ENCODE measurements at places on chromosomes 13 and 19.

DNA sequence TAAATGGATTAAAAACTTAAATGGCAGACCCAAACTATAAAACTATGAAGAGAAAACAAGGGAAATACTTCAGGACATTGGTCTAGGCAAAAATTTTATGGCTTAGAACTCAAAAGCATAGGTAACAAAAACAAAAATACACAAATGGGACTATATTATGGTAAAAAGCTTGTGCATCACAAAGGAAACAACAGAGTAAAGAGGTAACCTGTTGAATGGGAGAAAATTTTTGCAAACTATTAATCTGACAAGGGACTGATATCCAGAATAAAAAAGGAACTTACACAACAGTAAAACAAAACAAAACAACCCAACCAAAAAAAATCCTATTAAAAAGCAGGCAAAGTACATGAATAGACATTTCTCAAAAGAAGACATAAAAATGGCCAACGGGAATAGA lies 9.3 kb upstream of the ZNF546 start:
- no peaks in the 10 kb centered on the region for H3K4me1 ChIP-seq
- H3K36me3 ChIP-seq = peaks cover under 1% of the 10 kb centered on the region
- H3K27ac ChIP-seq = no peak overlapping the region
- H3K27me3 ChIP-seq = no peaks in the 10 kb centered on the region

DNA sequence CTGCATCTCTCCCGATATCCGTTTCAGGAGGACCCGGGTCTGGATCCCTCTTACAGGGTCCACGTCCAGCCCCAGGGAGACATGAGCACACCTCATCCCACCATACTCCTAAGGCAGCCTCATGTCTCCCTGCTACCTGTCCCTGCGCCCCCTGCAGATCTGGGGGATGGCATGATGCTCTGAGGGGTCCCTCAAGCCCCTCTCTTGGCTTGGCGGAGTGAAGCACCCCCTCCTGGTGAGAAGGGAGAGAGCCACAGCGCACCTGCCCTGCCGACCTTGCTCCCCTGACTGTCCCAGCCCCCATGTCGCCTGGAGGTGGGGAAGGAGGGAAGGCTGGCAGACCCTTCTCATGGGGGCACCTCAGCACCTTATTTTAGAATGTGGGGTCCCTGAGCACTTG lies 21.5 kb upstream of the ARHGEF7 start:
- DNase-seq = no peak
- no peaks in the 10 kb centered on the region for H3K36me3 ChIP-seq
- no peaks in the 10 kb centered on the region for H3K4me1 ChIP-seq
- no peak overlapping the region for H3K4me3 ChIP-seq
- no peaks in the 10 kb centered on the region for H3K27me3 ChIP-seq

- H3K36me3 ChIP-seq = no peaks in the 10 kb centered on the region
- peaks cover 6% of the 10 kb centered on the region for H3K4me1 ChIP-seq
- H3K4me3 ChIP-seq = no peak overlapping the region
- no peak for DNase-seq
- H3K27ac ChIP-seq = no peak overlapping the region
- H3K27me3 ChIP-seq = no peaks in the 10 kb centered on the region
These were observed 138.8 kb upstream of the ZNF536 start for GRCh38 chr19:30233375-30233774.

- H3K36me3 ChIP-seq = no peaks in the 10 kb centered on the region
- no peak for DNase-seq
- no peak overlapping the region for H3K4me3 ChIP-seq
These were observed 333.9 kb downstream of the MYO16 start for GRCh38 chr13:108963276-108963810.

DNA sequence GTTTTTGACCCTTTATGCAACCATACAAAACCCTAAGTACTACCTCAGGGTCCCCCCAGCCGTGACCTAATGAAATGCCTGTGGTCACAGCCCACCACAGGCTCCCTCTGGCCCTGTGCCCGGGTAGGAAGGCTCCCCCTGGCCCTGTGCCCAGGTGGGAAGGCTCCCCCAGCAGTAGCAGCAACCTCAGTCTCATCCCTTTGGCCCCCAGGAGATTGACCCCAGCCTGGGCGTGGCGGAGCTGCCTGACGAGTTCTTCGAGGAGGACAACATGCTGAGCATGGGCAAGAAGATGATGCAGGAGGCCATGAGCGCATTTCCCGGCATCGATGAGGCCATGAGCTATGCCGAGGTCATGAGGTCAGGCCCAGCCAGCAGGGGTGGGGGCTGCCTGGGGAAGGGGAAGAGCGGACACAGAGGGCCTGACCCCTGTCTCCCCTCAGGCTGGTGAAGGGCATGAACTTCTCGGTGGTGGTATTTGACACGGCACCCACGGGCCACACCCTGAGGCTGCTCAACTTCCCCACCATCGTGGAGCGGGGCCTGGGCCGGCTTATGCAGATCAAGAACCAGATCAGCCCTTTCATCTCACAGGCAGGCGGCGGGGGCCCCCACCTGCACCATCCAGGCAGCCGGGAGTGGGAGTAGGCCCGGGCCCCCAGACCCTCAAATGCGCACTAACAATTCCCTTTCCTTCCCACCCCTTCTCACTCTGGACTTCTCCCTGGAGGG lies 6.3 kb upstream of the BEST2 start:
- H3K36me3 ChIP-seq = no peaks in the 10 kb centered on the region
- no peak overlapping the region for H3K4me3 ChIP-seq
- DNase-seq = no peak
- H3K27me3 ChIP-seq = no peaks in the 10 kb centered on the region

GRCh38 chr13:51305271-51305967 lies 34.1 kb upstream of the SERPINE3 start:
- H3K27ac ChIP-seq = no peak overlapping the region
- no peaks in the 10 kb centered on the region for H3K36me3 ChIP-seq
- H3K27me3 ChIP-seq = no peaks in the 10 kb centered on the region
- H3K4me1 ChIP-seq = no peaks in the 10 kb centered on the region
- H3K4me3 ChIP-seq = no peak overlapping the region

DNA sequence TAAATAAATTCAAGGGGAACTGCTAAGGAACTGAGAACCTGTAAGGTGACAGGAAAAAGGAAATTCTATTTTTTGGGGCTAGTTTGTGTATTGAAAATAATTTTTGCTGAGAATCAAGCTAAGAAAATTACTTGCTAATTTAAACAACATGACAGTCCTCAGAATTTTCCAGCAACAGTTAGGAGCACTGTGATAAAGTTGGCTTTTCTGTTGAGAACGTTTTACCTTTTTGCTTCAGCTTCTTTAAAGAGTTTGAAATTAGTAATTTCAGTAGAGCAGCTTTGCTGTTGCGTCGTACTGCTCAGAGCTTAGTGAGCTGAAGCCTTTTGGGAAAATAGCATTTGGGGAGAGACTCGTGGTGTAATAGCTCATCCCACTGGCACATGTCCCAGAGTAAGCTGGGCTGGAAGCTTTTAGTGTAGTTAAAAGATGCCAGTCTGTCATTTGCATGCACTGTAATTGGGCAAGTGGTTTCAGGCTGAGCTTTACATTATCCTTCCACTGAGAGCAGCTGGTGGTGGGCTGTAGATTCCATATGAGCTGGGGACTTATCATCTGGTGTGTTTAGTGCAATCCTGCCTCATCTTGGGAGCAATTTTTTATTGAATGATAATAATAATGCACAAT lies 69.8 kb downstream of the LRCH1 start:
- no peaks in the 10 kb centered on the region for H3K36me3 ChIP-seq
- peak; percentile 39 for DNase-seq

- peak overlapping the region; percentile 91 for H3K4me3 ChIP-seq
- H3K27ac ChIP-seq = peak overlapping the region; percentile 98
- peaks cover 45% of the 10 kb centered on the region for H3K4me1 ChIP-seq
- no peaks in the 10 kb centered on the region for H3K36me3 ChIP-seq
These were observed 1.1 kb downstream of the INSR start for GRCh38 chr19:7292950-7293761.

GRCh38 chr19:40625406-40626120 lies 24.4 kb downstream of the LTBP4 start:
- no peaks in the 10 kb centered on the region for H3K27me3 ChIP-seq
- no peak for DNase-seq
- no peak overlapping the region for H3K27ac ChIP-seq

GRCh38 chr19:41248895-41249294 lies 15.3 kb upstream of the HNRNPUL1 start:
- H3K27ac ChIP-seq = no peak overlapping the region
- DNase-seq = no peak
- H3K27me3 ChIP-seq = no peaks in the 10 kb centered on the region

DNA sequence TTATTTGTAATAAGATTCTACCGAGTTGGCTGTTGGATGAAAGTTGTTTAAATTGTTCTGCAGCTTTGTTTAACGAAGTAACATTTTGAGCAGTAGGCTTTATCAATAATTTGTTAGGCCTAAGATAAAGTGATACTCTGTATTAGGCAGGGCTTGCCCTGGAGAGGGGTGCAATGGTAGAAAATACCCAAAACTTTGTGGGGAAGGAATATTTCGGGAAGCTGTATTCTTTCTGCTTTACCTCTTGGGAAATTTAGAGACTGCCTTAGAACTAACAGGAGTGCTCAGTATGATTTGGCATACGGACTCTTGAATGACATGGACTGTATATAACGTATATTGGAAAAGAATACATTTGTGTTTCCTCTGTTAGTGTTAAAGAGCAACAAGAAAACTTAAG lies 2.5 kb downstream of the PDS5B start:
- H3K27ac ChIP-seq = no peak overlapping the region
- DNase-seq = no peak
- peaks cover 29% of the 10 kb centered on the region for H3K4me1 ChIP-seq
- no peaks in the 10 kb centered on the region for H3K36me3 ChIP-seq

GRCh38 chr13:110126391-110126961 lies 180.5 kb downstream of the COL4A1 start:
- no peak overlapping the region for H3K27ac ChIP-seq
- no peaks in the 10 kb centered on the region for H3K27me3 ChIP-seq
- H3K36me3 ChIP-seq = no peaks in the 10 kb centered on the region
- no peaks in the 10 kb centered on the region for H3K4me1 ChIP-seq

DNA sequence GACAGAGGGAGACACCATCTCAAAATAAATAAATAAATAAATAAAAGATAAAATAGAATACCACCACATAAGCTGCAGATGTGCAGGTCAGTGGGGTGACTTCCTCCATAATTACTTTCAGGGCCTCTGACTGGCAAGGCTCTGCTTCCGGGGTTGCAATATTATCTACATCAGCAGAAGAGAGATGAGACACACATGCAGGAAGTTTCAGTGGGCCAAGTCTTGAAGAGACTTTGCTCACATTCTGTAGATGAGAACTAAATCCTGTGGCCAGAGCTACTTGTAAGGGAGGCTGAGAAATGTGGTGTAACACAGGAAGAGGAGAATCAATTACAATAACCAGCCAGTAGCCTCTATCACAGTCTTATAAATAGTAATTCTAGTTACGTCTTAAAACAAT lies 89.9 kb upstream of the MAB21L1 start:
- H3K36me3 ChIP-seq = no peaks in the 10 kb centered on the region
- no peak overlapping the region for H3K27ac ChIP-seq
- H3K27me3 ChIP-seq = no peaks in the 10 kb centered on the region
- H3K4me1 ChIP-seq = no peaks in the 10 kb centered on the region
- DNase-seq = no peak

GRCh38 chr13:46698014-46698413 lies 98.9 kb downstream of the ESD start:
- no peaks in the 10 kb centered on the region for H3K27me3 ChIP-seq
- no peak overlapping the region for H3K4me3 ChIP-seq
- peak; percentile 80 for DNase-seq
- H3K36me3 ChIP-seq = no peaks in the 10 kb centered on the region

DNA sequence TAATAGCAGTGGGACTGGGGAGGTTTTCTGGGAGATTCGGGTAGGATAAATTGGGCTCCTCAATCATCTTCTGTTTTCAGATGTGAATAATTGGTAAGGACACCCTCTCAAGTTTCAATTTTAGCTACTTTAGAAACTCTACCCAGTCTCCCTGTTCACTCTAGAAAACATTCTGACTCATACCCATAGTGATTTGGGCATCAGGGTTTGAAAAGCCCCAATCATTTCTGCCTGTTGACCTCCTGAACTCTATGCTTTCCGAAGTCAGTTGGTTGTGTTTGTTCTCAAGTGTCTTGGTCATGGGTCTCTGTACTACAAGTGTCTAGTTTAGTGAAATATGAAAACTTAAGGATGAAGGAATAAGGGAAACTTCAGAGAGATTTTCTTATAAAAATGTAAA lies 911.3 kb upstream of the GPC6 start:
- no peaks in the 10 kb centered on the region for H3K4me1 ChIP-seq
- H3K27me3 ChIP-seq = no peaks in the 10 kb centered on the region
- H3K4me3 ChIP-seq = no peak overlapping the region
- H3K27ac ChIP-seq = no peak overlapping the region

- no peak overlapping the region for H3K27ac ChIP-seq
- no peaks in the 10 kb centered on the region for H3K36me3 ChIP-seq
- no peak overlapping the region for H3K4me3 ChIP-seq
- DNase-seq = no peak
These were observed 9.0 kb downstream of the ABHD8 start for GRCh38 chr19:17294051-17294891.

All from body of pancreas (tissue), 4 donors.